Skeletal muscle cell (primary cell): ENCODE measurements at places on chromosomes 13 and 19.

- DNase-seq, result no peak
These were observed 38.3 kb downstream of the PEX11G start for GRCh38 chr19:7450243-7451223.

- DNase-seq, result no peak
These were observed 523.6 kb downstream of the DCT start for GRCh38 chr13:93955904-93956303.

DNA sequence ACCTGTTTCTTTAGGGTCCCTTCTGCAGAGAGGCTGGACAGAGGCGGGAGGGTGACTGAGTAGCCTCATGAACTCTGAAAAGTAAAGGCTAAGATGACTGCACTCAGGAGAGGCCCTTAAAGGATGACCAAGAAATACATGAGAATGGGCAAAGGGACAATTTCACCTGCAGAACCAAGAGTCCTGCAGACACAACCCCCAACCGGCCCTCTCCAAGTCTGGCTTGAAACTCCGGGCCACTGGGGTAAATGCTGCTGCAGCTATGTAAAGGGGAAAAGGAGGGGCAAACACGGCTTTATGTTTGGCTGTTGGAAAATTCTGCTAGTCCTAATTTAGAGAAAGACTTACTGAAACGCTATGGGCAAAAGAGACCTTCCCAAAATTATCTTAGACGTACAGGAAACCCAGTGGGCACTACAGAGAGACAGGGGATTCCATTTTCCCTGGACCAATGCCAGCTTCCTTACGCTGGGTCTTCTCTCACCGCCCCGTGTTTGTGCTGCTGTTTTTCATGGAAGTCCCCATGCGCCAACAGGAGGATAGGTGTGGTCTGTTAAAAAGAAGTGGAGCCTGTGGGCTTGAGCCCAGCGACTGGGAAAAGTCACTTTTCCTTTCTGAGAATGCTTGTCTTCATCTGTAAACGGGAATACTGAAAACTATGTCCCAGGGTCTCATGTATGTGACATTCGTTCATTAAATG is 10.6 kb downstream of the COL4A2 start:
- DNase-seq, result no peak

DNA sequence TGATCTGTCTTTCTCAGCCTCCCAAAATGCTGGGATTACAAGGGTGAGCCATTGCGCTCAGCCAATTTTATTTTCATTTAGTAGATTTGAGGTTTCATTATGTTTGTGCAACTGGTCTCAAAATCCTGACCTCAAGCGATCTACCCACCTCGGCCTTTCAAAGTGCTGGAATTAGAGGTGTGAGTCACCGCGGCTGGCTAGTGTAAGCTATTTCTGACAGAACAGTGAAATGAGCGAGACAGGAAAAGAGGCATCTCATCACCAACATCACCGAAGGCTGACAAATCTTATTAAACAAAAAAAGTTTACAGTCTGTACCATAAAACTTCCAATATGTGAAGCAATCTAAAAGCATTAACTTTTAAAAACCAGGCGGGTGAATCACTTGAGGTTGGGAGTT is 12.2 kb upstream of the ZNF888 start:
- no peak for DNase-seq

- DNase-seq, result no peak
These were observed 15.4 kb upstream of the TMEM255B start for GRCh38 chr13:113743366-113744195.

GRCh38 chr19:45771311-45771933 is 2.4 kb upstream of the SIX5 start:
- no peak for DNase-seq

DNA sequence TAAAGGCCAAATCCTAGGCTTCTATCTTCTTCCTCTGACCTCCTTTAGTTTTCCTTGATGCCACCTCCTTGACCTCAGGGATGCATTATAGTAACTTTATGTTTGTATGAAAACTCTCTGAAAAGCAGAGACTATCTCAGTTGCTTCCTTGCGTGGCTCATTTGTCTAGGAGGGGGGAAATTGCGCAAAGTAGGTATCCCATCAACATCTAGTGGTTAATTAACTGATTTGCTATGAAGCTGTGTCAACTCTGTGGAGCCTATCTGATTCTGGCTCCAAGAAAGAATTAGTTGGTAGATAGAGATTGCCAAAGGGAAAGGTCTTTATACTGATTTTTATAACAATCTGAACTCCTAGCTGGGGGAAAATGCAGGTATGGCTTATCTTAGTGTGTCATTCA is 82.1 kb upstream of the FRY start:
- no peak for DNase-seq

DNA sequence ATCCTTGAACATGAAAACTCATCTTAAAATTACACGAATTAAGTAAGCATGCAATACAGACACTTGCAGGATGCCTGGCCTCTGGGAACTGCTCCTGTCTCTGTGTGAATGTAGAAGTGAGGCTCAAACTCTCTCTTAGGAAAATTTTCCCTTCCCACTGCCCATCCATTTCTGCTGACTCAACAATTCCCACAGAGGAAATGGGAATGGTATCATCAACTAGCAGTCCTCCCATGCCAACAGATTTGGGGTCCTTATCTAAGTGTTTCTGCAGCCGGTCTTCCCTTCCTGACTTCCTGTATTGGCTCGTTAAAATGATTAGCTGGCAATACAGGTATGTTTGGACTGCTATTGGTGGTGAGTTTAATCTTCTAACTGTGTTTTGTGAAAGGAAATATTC is 85.8 kb downstream of the DOCK9 start:
- DNase-seq, result no peak

GRCh38 chr19:15869873-15870272 is 28.0 kb downstream of the CYP4F2 start:
- DNase-seq, result no peak

- DNase-seq, result no peak
These were observed 43.8 kb downstream of the ING1 start for GRCh38 chr13:110757296-110757695.

GRCh38 chr13:47904891-47905290 is 96.2 kb downstream of the SUCLA2 start:
- DNase-seq, result no peak

DNA sequence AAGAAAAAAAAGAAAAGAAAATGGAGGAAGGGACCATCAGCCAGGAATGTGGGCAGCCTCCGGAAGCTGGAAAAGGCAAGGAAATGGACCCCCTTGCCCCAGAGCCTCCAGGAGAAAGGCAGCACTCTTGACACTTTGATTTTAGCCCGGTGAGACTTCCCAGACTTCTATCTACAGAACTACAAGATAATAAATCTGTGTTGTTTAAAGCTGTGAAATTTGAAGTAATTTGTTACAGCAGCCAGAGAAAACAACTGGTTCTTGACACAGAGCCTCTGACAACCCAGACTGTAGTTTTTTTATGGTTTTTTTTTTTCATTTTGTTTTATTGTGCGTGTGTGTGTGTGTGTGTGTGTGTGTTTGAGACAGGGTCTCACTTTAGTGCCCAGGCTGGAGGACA is 7.6 kb downstream of the CTU1 start:
- DNase-seq, result no peak

GRCh38 chr19:28242317-28242927 is 970.5 kb downstream of the UQCRFS1 start:
- DNase-seq, result no peak

- DNase-seq, result no peak
These were observed 11.9 kb upstream of the PSPC1 start for GRCh38 chr13:19794631-19795030.

DNA sequence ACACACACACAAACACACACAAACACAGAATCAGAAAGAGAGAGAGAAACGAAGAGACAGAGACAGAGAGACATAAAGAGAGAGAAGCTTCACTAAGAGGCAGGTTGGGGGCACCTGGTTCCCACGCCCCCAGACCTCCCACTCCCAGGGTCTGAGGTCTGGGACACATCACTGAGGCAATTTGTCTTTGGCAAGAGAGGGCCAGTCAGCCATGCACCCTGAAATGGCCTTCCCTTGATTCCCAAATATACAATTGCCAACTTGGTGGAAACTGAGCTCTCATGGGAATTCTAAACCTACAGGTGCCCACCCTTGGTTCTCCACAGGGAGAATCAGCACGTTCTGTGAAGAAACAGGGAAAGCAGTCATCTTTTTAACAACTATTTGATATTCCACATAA is 79.5 kb downstream of the COL4A1 start:
- DNase-seq, result no peak

GRCh38 chr13:44451126-44451525 is 77.5 kb downstream of the SERP2 start:
- no peak for DNase-seq

GRCh38 chr13:51331354-51331861 is 8.1 kb upstream of the SERPINE3 start:
- no peak for DNase-seq

GRCh38 chr13:34583181-34583580 is 358.9 kb upstream of the NBEA start:
- DNase-seq, result no peak

DNA sequence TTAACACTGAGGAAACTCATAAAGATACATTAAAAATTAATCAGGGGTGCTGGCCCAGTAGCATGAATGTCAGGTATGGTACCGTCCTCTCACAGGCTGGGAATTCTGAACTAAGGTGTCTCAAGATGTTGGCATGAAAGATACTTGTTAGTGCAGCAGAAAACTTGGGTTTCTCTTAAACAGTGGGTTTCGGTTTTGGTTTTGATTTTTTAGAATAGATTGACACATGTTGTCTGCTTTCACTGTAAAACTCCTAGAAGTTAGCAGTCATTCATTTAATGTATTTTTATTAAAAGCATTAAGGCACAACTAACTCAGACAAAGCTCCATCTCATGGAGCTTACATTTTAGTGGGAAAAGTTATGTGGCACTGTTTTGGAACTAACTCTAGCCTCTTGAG is 3.5 kb upstream of the OBI1 start:
- DNase-seq, result no peak

DNA sequence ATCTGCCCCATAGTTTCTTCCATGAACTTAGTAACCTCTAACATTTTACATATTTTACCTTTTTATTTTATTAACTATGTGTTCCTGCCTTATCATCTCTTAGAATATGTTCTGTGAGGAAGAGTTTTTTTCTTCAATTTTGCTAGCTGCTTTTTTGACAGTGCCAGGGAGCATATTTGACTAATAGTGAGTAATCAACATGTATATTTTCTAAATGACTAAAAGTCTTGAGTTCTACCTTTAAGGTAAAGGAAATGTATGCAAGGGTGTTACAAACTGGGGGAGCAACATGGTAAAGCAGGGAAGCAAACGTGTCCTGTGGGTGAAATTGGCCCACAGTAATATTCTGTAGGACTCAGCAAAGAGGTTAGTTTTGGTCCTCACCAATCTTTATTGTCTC is 165.5 kb downstream of the NBEA start:
- DNase-seq, result no peak
